Stimulated activated CD8-positive, alpha-beta memory T cell treated with anti-CD3 and anti-CD28 coated beads, Interleukin-7, amount 100 ng/mL, for 48 hours (primary cell): ENCODE measurements at places on chromosomes 12 and 14.
A peak's percentile ranks its signal among the peaks of the same experiment; 100 is the strongest.

- no peak for DNase-seq
Observed at GRCh38 chr14:93764211-93764659, 24.1 kb downstream of the PRIMA1 start.

DNA sequence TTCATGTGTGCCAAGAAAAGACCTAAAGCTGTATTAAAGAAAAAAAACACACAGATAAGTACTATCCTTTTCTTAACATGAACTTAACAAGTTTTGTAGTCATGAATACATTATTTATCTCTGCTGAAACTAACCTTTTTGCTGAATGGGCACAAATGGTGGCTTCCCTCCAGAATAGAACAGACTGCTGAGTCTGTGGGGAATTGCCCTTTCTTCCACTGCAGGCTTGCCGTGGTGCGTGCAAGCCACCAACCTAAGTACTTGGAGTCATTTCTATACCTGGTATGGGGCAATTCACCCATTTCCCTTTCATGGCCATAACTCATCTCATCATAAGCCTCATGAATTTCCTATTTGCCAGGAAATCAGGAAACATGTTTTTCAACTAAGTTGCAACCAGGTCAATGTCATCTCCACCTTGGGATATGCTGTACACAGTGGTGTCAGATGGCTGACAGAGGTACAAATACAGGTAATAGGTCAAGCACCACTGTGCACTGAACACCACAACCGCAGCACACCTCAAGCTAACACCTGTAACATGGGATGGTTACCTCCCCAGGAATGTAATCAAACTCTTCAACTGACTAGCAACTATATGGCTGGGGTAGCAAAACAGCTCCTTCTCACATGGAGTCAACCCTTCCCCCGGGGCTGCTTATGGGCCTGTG is 49.9 kb downstream of the CATSPERB start:
- DNase-seq = peak; percentile 18

DNA sequence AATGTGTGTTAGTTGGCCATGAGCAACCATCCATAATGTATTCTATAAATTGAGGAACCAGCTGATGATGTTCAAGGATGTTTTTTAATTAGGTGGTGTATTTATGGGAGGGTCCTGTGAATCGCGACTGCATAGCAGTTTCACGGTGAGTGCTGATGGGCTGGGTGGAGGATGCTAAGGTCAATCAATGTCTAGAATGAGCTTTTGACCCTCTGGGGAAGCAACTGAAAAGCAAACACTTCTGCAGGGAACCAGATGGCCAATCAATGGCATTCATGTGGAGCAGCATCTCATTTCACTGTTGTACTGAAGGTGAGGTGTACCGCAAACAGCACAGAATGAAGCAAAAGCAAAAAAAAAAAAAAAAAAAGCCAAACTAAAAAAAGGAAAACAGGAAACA is 676.1 kb upstream of the TMEM132C start:
- no peak for DNase-seq

DNA sequence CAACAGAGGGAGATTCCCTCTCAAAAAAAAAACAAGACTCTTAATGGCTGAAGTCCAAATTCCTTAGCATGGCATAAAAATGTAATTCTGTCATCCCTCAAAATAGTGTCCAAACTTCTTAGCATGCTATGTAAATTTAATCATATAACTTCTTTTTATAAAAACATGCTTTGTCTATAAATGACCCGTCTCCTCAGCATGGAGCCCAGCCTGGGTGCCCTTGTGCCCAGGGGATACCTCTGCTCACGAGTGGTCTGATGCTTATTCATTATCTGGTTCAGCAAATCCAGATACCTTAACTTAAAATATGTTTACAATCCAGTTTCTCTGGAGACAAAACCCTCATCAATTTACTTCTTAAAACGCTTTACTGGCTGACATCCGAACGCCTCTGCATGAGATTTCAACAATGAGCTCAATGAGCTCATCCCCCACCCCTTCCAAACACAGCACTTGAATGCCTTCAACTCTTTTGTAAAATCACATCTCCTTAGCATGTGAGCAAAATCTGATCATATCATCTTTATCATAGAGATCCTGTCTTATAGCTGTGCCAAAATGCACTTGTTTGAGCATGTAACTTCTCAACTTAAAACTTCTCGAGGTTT is 15.7 kb downstream of the RTL1 start:
- no peak for DNase-seq

GRCh38 chr12:7542813-7543212 is 39.2 kb upstream of the CD163 start:
- no peak for DNase-seq

DNA sequence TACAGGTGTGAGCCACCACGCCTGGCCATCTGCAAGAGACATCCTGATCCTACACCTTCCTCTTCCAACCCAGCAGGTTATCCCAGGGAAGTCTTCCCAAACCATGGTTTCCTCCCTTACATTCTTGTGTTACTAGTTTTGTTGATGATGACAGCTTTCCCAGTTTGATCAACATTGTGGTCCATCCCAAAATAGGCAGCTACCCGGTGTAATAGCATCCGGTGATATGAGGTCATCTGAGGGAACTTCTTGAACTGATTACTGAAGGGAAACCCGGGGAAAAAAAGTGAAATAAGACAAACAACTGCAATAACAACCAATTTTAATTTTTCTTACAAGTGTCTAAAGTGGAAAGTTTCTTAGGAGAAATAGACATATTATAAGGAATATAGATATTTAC is 45.3 kb upstream of the STAC3 start:
- no peak for DNase-seq

GRCh38 chr12:75699251-75699650 is 187.8 kb upstream of the KRR1 start:
- DNase-seq = no peak
